ENCODE measurements at places on chromosomes 11 and 22.

GRCh38 chr22:19730655-19731360, 7.5 kb downstream of the GP1BB start:
- peak; percentile 63 for DNase-seq

DNA sequence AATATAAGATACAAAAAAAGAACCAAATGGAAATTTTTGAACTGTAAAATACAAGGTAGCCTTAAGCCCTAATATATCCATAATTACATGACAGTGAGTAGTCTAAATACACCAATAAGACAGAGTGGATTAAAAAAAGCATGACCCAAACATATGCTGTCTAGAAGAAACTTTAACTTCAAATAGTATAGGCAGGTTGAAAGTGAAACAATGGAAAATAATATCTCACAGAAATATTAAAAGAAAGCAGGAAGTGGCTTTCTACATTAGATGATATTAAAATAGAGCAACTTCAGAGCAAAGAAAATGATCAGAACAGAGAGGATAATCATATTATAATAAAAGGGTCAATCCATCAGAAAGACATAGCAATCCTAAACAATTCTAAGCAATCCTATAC, 21.8 kb downstream of the DCUN1D5 start:
- DNase-seq = no peak

GRCh38 chr22:26168330-26168851, 871 bp upstream of the SEZ6L start:
- peak; percentile 9 for DNase-seq

- DNase-seq = no peak
Observed at GRCh38 chr11:3163241-3163981, 1.7 kb downstream of the OSBPL5 start.

GRCh38 chr11:42315267-42315666, 855.8 kb upstream of the LRRC4C start:
- no peak for DNase-seq

DNA sequence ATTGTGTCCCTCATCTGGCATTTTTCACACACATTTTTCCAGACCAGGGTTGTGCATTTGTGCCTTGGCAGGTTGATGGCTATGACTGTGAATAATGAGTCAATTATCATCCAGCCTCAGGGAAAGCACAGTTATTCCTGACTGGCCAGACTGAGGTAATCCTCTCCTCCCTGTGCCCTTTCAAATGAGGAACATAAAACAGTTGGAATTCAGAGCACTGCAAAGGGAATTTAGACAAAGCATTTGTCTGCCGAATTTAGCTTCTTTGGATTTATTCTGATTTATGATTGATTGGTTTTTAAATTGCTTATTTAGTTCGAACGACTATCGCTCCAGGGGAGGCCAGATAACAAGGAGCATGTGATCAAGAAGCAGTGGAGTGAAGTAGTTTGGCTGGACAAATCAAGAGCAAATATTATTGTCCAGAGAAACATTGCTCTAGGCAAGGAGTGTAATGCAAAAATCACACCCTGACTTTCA, 30.8 kb upstream of the RAG2 start:
- no peak for DNase-seq

DNA sequence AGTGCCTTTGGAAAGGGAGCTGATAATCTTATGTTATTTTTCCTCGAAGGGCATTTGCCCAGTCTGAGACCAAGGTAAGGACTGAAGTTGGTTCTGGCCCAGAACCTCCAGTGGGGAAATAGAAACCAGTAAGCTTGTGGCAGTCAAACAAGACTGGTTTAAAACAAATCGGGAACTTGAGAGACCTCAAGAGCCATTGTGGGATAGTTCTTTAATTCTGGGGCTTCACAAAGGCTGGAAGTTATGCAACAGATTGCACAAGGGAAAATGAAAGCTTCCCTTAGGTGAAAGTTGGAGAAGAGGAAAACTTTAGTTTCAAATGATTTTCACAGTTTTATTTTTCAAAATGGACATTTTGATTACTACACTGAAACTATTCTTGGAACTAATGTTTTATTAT, 33.5 kb upstream of the RAB38 start:
- DNase-seq = no peak

- no peak for DNase-seq
Observed at GRCh38 chr11:122451911-122452310, 203.6 kb upstream of the UBASH3B start.

DNA sequence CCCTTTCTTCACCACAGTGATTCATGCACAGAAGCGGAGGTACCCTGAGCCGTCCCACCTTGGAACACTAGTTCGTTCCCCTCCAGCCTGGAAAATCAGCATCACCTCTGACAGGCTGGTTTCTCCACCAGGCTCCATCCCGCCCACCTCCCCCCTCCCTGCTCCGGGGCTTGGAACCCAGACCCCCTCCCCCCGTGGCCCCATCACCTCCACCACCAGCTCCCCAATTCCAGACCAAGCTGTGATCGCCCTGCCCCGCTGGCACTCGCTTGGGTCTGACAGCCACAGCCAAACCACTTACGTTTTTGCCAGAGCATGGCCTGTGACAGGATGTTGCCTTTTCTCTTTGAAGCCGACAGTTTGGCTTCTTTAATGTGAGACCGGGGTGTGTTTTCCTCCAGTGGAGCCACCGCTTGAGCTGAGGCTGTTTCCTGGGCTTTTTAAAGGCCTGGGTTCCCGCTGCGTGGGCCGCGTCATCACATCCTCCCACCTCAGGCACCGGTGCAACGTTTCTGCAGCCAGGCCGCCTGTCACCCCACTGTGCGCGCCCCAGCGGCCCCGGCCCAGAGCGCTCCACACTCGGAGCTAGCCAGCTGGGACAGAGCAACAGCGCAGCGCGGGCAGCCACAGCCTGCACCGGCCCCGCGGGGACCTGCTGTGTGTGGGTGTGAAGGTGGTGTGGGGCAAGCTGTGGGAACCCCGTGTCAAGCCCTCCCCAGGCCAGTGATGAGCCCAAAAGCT, at the start of gene POU2AF1:
TSS of gene POU2AF1 (minus strand) at position 415 of the 741 bp plus-strand sequence. CDS start at position 317, 98 bp downstream.
- DNase-seq = no peak

GRCh38 chr11:44968510-44968909, 17.8 kb upstream of the TP53I11 start:
- no peak for DNase-seq

GRCh38 chr11:67405688-67406339, 1.9 kb downstream of the TBC1D10C start:
- no peak for DNase-seq

- DNase-seq = no peak
Observed at GRCh38 chr11:94895451-94895850, 77.9 kb downstream of the CWC15 start.

GRCh38 chr22:30314915-30315314, 11.8 kb downstream of the TBC1D10A start:
- no peak for DNase-seq

DNA sequence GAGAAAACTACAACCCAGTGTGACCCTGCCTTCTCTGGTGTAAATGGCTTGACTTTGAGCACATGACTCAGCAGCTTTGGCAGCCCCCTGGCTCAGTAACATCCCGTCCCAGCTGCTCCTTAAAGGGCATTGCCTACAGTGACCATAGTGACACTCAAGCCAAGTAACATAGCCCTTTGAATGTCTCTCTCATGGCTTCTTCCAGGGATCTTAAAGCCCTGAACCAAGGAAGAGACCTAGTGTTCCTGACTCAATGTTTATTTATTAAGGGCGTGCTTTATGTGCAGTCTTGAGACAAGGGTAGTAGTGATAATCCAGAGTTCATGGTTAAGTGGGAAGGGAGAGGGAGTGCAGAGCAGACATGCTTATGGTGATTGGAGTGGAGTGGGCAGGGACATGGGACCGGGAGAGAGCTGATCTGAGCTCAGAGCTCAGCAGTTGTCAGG, 125.7 kb downstream of the PARVA start:
- no peak for DNase-seq

DNA sequence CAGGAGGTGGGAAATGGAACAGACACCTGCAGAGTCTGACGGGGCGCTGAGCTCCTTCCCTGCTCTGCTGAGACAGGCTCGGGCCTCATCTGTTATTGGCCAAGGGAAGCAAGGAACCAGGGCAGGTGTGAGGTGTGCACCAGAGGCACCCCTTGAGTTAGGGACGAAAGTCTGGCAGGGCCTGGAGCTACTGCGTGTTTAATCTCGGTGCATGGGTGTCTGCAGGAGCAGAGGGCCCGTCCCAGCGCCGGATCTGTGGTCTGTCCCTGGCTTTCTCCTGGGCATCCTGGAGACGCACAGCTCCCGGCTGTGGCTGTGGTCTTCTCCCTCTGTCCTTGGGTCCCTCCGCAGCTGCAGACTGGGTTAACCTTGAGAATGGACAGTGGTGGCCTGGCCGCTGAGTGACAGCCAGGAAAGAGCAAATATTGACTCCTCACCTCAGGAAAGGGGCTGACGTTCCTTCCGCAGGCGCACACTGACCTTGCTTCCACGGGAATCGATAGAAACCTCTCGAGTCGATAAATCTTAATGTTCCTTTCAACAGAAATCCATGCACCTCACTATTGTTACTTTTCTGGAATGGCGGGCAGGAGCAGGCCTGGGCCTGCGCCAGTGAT, 975.6 kb downstream of the BRD1 start:
- no peak for DNase-seq

- DNase-seq = no peak
Observed at GRCh38 chr11:115699733-115700132, 195.5 kb upstream of the CADM1 start.

DNA sequence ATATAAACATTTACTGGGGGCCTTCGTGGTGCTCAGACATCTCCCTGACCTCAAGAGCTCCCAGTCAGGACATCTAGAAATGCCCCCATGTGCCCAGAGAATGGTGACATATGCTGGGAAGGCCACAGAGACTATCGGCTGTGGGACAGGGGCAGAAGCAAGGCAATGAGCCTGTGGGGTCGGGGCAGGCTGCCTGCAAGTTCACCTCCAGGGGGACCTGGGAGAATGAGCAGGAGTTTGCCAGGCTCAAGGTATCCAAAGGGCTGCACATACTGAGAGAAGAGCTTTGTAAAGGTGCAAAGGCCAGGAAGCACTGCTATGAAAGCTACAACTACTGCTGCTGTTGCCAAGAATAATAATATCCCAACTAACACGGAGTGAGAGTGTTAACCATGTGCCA, 233.9 kb downstream of the TENM4 start:
- no peak for DNase-seq

- DNase-seq = peak; percentile 54
Observed at GRCh38 chr22:30270832-30271231, 4.2 kb upstream of the OSM start.

DNA sequence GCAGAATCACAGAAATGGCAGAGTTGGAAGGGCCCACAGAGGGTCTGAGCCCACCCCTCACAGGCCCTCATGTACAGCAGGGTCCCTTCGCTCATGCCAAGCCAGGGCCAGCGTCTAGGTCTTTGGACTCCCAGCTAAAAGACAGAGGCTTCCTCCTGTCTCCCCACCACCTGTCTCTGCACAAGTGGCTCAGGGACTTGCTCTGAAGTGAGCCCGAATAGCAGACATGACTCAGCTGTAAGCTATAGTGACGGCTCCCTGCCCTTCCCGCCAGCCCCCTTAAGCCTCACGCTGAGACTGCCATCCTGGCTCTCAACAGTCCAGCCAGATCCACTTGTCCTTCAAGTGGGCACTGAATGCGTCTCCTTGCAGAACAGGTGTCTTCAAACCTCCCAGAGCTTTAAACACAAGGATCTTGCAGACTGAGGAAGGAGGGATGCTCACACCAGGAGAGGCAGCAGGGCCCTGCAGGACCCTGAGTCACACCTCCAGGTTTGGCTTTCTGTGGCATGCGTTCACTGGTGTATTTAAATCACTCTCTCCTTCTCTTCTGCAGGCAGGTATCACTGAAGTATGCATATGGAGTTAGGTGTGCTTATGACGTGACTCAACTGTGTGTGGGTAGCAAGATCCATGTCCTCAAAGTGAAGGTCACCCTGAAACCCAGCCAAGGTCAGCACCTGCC, 154.9 kb downstream of the CACNA1I start:
- no peak for DNase-seq

DNA sequence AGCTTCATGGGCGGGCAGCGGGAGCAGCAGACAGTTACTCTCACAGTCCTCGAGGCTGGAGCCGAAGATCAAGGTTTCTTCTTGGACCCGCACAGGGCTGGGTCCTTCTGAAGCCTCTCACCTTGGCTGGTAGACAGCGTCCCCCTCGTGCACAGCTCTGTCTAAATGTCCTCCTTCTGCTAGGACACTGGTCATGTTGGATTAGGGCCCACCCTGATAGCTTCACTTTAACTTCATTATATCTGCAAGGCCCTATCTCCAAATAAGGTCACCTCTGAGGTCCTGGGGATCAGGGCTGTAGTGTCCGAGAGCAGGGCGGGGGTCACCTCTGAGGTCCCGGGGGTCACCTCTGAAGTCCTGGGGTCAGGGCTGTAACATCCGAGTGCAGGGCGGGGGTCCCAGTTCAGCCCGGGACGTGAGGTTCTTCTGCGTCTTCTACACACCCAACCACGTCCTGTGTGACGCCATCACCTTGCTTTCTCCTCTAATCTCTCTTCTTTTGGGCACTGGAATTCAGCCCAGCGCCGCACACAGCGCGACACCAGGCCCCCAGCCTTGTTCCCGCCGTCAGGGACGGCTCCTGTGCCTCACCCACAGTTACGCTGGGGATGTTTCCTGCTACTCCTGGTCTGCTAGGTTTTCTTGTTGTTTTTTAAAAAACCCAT, 34.1 kb upstream of the TOLLIP start:
- no peak for DNase-seq

DNA sequence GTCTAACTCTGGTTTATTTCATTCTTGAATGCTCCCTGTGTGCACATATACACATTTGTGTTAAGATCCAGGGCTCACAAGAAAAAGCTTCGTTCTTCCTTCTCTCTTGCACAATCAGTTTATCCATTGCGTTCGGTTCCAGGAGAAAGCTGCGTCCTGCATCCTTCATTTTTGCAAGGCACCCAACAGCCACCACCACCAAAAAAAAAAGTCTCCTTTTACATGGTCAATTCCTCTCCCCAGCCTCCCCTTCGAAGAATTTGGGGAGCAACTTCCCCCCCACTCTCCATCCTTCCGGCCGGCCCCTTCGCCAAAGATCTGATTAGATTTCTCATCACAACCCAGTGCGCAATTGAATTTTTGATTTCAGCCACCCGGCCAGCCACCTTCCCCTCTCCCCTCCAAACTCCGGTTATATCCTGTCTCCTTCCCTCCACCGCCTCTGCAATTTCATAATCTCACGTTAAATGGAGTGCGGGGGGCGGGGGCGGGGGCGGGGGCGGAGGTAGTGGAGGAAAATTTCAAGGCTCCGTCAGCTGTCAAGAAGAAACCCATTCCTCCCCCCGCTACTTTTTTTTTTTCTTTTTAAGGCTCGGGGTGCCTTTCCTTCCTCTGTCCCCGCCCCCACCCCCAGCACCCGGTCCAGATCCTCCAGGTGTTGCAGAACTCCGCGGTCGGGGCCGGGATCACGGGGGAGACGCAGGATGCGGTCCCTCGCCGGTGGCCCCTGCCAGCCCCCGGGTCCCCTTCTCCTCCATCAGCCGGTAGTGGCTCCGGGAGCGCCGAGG, 1166.5 kb downstream of the LRRC4C start:
- DNase-seq = no peak

DNA sequence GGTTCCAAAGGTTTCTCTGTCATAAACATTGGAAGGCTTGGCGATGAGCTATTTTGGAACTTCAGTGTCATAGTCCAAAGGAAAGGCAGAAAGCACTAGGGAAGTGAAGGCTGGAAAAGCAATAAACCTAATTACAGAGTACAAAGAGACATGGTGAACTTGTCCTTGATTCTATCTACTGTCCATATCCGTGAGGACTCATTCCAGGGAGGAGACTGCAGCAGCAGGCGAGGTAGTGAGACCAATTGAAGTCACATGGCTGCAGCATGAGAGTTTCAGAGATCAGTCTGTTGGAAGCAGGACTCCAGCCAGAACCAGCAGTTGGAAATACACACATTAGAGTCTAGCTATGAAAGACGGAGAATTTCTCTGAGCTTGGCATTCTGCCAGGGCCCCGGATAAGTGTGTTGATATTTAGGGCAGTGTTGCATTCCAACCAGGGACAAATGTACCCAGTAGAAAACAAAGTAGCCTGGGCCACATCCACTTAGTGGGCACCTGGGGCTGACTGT, 54.1 kb upstream of the ARHGAP42 start:
- no peak for DNase-seq
